G401 (cell line): ENCODE measurements at places on chromosomes 16 and 17. TPM values are rescaled to one million over a fixed set of nuclear protein-coding genes. Genes with fewer than 3 reads are reported as not detected.

Gene USP6
- total RNA-seq = not detected in 2 replicates

Gene GDPD3
- 0.12 TPM in 1 of 2 replicates, not detected in the other for total RNA-seq

Gene DNAH9
- total RNA-seq = not detected in 2 replicates

Gene P2RX1
- not detected in 2 replicates for total RNA-seq

Gene HSD17B1
- 3.5 and 4.4 TPM in 2 replicates for total RNA-seq

Gene PSMD11
- total RNA-seq = 105 and 214 TPM in 2 replicates

Gene AMDHD2
- total RNA-seq = 75.0 and 86.2 TPM in 2 replicates

Gene ZFPM1
- 0.55 and 1.2 TPM in 2 replicates for total RNA-seq

Gene CA7
- total RNA-seq = not detected in 2 replicates

Gene CRYBA1
- total RNA-seq = 0.43 TPM in 1 of 2 replicates, not detected in the other
